DND-41 (cell line): ENCODE measurements at places on chromosomes 16 and 17.

- DNase-seq, result no peak
Measured at GRCh38 chr16:7628981-7629380, 296.3 kb downstream of the RBFOX1 start.

DNA sequence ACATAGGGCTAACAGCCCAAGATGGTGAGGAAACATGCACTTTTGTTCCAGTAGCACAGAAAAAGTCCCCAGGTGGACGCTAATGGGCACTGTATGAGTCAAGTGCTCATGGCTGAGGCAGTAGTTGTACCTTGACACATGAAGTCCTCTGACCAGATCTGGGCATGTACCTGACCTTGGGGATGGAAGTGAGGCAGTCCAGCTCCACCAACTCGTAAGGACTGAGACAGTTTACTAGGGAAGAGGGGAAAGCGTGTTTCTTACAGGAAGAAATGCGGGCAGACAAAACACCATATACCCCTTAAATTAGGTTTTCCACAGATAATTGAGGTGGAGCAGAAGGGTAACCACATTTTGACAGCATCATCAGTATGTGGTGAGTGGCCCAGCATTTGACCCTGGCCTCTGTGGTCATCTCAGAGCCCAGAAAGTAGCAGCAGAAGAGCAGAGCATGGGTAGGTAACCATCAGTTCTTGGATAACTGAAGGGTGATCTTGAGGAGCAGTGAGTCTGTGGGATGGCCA is 32.4 kb upstream of the METTL9 start:
- DNase-seq, result no peak

DNA sequence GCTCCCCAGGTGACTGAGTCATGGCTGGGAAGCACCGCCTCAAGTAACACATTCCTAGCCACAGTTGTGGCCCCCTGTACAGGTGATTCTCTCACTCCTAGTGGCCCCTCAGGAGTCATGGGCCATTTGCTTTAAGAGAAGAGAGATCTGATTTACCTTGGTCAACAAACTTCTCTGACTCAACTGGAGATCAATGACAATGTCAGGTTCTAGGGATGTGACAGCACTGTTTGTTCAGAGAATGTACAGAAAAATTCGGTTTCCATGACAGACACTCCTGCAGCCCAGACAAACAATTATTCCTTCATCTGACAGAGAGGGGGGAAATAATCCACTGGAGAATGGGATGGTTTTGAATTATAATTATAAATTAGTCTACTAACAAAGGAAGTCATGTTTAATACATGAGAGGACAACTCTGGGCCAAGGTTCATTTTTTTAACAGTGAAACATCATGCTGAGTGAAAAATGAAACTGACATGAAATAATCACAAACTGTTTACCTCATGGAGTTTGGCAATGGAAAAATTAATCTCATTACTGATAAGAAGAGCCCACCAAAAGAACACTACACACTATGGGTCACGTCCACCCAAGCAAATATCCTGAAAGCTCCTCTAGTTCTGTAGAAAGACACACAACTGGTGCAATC is 9.7 kb downstream of the ERN1 start:
- no peak for DNase-seq

DNA sequence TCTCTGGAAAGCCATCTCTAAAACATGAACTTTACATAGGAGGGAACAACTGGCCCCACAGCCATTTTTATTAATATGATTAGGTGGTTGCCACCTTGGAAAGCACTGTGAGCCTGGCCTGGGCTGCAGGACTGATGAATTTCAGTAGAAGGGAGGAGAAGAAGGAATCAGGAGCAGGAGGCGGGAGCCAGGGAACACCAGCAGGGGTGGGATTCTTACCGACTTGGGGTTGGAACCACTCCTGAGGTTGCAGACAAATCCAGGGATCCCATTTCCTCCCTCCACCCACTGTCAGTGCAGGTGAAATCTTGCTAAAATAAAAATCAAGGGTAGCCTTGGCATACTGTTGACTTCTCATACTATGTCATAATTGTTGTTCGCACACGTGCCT is 16.9 kb upstream of the MAP3K14 start:
- no peak for DNase-seq

DNA sequence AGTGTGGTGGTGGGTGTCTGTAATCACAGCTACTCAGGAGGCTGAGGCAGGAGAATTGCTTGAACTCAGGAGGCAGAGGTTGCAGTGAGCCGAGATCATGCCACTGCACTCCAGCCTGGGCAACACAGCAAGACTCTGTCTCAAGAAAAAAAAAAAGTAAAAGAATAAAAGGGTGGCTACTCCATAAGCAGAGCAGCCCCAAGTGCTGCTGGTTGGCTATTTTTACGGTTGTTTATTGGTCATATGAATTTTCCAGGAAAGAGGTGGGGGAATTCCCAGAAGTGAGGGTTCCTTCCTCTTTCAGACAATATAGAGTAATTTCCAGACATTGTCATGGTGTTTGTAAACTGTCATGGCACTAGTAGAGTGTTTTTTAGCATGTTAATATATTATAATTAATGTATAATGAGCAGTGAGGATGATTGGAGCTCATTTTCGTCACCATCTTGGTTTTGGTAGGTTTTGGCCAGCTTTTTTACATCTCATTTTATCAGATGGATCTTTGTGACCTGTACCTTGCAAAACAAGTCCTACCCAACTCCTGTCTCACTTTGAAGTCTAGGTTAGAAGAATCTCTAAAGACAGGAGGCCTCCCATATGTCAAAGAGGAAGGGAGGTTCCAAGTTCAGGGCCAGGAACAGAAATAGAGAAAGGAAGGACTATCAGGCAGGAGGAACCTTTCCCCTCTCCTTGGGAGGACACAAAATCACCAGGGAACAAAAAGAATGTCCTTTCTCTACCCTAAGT is 39.1 kb downstream of the HOXB1 start:
- no peak for DNase-seq

- no peak for DNase-seq
Measured at GRCh38 chr17:28194382-28194781, 124.6 kb upstream of the TMEM97 start.

- no peak for DNase-seq
Measured at GRCh38 chr17:34647511-34647910, 68.1 kb downstream of the TMEM132E start.

GRCh38 chr17:51159604-51160003 is 6.2 kb downstream of the NME1 start:
- no peak for DNase-seq

GRCh38 chr16:51657848-51658247 is 506.8 kb upstream of the SALL1 start:
- no peak for DNase-seq

- no peak for DNase-seq
Measured at GRCh38 chr17:50123649-50124349, 6.2 kb downstream of the SAMD14 start.

GRCh38 chr17:29625037-29625750 is 2.5 kb upstream of the CORO6 start:
- DNase-seq, result no peak

DNA sequence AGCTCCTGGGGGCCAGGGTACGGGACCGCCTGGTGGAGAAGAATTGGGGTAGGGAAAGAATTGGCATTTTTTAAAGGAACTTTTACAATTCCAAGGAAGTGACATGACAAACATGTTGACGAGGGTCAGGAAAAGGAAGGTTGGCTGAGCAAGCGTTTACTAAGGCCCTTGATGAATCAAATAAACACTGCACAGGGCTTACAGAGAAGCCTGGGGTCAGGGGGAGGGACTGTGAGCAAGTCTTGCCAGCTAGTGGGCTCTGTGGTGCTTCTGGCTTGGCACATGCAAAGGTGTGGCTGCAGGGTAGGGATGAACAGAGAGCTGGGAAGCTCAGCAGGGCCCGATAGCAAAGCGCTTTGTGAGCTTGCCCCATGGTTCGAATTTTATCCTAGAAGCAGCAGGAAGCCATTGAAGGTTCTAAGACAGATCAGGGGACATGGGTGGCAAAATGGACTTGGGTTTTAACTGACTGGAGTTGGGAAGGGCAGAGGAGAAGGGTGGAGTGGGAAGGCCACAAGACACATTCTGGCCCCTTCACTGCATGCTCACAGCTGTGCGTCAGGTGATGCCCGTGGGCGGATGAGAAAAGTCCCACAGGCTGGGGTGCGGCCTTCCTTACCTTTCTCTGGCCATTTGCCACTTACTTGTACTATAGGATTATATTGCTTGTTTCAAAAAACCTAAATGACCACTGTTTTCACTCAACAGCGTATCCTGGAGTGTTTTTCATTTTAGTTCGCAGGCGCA is 117.8 kb downstream of the SOCS1 start:
- DNase-seq, result no peak

GRCh38 chr17:8057691-8058114 is 18.8 kb downstream of the ALOX15B start:
- DNase-seq, result peak; percentile 63

DNA sequence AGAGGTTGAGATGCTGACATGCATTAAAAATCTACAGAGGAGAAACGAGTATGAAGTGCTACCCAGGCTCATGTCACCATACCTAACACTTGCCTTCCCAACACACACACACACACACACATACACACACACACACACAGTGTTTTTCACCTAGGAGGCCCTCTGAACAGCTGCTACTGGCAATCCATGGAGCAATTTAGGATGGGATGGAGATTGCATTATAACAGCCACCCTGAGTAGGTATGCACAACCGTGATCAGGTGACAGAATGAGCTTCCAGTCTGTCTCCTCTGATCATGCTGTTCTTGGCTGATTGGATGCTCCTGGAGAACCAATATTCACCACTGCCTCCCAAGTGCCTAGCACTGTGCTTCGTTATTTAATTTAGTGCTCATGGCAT is 528.5 kb upstream of the CDH5 start:
- DNase-seq, result no peak

- DNase-seq, result no peak
Measured at GRCh38 chr16:78034530-78034929, 12.2 kb downstream of the CLEC3A start.

- no peak for DNase-seq
Measured at GRCh38 chr16:3756113-3756512, 38.8 kb upstream of the TRAP1 start.

DNA sequence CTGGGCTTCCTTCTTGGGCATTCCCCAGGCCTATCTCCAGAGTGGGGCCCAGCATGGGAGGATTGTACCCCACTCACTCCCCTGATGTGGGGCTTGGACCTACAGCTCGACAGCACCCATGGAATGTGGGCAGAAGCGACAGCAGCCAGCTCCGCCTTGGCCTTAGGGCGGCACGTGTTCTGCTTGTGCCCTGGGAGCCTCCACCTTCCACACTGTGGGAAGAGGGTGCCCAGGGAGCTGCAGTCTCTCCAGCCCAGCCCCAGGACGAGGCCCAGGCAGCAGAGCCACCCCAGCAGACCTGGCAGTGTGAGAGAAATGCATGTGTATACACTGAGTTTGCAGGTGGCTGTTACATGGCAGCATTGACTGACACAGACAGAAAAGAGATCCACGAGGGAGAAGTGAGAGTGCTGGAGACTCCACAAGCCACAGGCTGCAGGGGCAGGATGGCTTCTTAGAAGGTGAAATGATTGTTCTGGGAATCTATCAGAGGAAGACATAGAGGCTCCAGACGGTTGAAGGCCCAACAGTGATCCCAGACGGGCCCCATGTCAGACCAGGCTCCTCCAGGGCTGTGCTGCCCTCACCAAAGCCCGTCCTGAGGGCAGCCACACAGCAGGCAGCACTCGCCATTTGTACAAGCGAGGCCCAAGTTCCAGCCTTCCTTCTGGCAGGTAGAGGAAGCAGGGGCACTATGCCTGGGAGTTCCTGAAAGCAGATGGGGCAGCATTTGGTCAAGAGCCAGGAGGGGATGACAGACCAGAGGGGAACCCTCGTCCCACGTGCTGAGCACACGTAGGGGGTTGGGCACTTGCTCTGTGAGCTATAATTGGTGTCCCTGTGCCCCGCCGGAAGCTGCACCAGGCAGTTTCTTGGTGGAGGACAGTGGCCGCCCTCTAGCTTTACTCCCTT is 2.8 kb upstream of the DNASE1 start:
- DNase-seq, result no peak

DNA sequence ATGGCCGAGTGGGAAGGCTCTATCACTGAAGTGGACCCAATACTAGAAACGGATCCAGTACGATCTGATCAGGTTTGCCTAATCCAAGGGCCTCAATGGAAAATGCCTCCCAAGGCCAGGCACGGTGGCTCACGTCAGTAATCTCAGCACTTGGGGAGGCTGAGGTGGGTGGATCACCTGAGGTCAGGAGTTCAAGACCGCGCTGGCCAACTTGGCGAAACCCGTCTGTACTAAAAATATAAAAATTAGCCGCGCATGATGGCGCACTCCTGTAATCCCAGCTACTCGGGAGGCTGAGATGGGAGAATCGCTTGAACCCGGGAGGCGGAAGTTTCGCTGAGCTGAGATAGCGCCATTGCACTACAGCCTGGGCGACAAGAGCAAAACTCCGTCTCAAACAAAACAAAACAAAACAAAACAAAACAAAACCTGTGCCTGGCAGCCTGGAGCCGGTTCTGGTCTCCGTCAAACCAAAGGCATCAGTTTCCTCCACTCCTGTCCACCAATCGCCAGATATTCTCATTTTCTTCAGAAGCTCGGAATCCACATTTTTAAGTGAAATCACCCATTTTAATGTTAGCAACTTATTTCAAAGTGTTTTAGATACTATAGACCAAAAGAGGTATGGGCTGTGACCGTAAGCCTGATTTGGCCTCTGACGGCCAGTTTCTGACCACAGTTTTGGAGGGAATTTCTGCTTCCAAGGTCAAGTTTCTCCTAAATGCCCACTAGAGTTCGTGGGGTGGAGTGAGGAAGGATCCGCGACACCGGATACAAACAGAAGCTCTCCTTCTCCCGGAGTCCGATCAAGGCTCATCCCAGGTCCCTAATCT is 664 bp downstream of the NQO1 start:
- DNase-seq, result no peak

- DNase-seq, result no peak
Measured at GRCh38 chr16:78284957-78285434, 185.5 kb downstream of the WWOX start.

- no peak for DNase-seq
Measured at GRCh38 chr17:17877529-17878358, 41.0 kb upstream of the SREBF1 start.

- DNase-seq, result no peak
Measured at GRCh38 chr16:87279094-87279658, 38.0 kb downstream of the C16orf95 start.

- DNase-seq, result no peak
Measured at GRCh38 chr17:18119166-18119745, 10.7 kb downstream of the MYO15A start.

DNA sequence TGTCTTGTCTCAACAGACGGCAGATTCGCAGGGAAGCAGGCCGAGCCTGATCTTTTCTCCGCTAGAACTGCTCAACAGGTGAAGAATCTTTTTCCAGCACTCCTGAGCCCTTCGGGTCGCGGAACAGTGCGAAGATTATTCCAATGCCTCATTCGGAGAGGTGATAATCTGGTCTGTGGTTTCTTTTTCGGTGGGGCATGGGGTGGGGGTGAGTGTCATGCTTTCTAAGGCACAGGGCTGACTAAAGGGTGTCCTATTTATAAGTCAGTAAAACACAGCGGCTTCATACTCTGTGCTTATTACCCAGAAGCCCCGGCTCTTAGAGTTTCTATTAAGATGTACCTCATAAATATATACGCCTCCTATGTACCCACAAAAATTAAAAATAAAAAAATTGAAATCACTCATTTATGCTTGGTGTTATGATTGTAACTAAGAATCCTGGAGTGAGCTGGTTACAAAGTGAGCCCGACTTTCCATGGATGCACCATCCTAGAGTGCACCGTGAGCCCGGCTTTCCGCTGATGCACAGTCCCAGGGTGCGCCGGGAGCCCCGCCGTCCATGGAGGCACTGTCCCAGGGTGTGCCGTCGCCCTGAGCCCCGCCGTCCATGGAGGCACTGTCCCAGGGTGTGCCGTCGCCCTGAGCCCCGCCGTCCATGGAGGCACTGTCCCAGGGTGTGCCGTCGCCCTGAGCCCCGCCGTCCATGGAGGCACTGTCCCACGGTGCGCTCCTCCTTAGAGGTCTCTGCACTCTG is 164.9 kb downstream of the IRX3 start:
- no peak for DNase-seq

GRCh38 chr16:2008631-2009163 is 924 bp downstream of the ZNF598 start:
- peak; percentile 63 for DNase-seq
